ENCODE measurements at places on chromosomes 5 and 9. TPM values are rescaled to one million over a fixed set of nuclear protein-coding genes. Genes with fewer than 3 reads are reported as not detected.

- no peak for DNase-seq
These were observed 81.5 kb upstream of the AGXT2 start for GRCh38 chr5:35129276-35129675.

- DNase-seq: no peak
These were observed 54.1 kb downstream of the TRIM32 start for GRCh38 chr9:116741086-116741740.

- DNase-seq: peak; percentile 96
These were observed 137.2 kb downstream of the C9orf50 start for GRCh38 chr9:129483415-129484351.

DNA sequence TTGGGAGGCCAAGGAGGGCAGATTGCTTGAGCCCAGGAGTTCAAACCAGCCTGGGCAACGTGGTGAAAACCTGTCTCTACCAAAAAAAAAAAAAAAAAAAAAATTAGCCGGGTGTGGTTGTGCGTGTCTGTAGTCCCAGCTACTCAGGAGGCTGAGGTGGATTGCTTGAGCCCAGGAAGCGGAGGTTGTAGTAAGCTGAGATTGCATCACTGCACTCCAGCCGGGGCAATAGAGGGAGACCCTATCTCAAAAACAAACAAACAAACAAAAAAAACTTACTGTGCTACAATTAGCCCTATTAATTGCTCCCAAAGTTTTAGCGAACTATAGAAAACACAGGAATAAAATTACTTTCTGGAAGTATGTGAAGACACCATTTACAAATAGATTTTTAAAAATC lies 67.6 kb downstream of the ANKHD1 start:
- no peak for DNase-seq

ANKRD34B gene
- not detected for total RNA-seq

ZDHHC11B gene
- 14.9 TPM for total RNA-seq

FRMD3 gene
- total RNA-seq: 5.1 TPM

RORB gene
- 0.56 TPM for total RNA-seq
